Stromal cell of bone marrow (primary cell): ENCODE measurements at places on chromosomes 2 and 18.

- no peak for DNase-seq
Measured at GRCh38 chr2:24886691-24887304, 33.2 kb downstream of the ADCY3 start.

- no peak for DNase-seq
Measured at GRCh38 chr2:11079136-11079824, 76.0 kb upstream of the SLC66A3 start.

- peak; percentile 9 for DNase-seq
Measured at GRCh38 chr18:33761363-33761762, 183.3 kb downstream of the ASXL3 start.

DNA sequence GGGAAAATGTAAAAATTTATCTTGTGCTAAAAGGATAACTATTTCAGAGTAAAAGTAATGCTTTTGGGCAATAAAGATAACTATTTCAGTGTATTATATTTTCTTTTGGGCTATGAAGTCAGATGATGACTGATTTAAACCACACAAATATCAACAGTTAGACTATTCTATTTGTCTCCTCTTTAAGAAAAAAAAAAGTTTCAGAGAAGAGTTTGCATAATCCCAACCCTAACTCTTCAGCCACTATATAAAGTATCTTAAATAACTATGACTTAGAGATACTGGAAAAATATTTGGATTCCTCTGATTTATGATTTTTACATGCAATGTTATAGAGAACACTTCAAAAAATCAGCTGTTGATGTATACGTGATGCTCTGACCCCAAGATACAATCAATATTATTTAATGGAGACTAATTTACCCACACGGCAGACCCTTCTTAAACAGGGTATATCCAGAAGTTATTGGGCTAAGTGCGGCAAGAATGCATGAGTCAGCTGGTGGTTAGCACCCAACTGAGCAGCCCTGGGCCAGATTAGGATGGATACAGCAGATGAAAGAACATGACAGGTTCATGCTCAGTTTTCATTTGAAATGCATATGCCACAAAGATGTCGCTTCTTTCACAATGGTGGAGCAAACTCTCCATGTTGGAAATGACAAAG is 279.0 kb downstream of the AFF3 start:
- no peak for DNase-seq

DNA sequence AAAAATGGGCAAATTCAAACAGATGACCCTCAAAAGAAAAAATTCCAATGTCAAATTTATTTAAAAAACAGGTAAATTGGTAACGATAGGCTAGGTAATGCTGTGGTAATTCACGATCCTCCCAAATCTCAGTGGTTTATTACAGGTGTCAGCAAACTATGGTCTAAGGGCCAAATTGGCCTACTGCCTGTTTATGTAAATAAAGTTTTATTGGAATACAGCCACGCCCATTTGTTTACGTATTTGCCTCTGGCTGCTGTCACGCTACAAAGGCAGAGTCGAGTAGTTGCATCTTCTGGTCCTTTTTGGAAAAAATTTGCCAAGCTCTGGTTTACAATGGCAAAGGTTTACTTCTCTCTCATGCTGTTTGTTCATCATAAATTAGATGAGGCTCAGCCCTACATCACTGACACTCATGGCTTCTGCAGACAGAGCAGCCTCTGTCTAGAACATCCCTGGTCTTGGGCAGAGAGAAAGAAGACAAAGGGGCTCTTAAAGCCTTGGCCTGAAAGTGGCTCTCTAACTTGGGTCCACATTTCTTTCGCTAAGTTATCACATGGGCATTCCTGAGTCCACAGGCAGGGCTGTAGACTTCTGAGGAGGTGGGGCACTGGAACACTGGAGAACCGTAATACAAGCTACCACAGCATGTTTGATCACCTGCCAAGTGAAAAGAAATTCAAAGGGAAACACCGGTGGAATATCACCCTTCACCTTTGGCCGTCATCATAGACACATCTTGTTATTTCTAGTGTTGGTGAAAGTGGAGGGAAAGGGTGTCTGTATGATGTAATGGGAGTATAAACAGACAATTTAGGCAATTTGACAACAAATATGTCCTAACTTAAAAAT is 34.8 kb downstream of the SP110 start:
- no peak for DNase-seq

DNA sequence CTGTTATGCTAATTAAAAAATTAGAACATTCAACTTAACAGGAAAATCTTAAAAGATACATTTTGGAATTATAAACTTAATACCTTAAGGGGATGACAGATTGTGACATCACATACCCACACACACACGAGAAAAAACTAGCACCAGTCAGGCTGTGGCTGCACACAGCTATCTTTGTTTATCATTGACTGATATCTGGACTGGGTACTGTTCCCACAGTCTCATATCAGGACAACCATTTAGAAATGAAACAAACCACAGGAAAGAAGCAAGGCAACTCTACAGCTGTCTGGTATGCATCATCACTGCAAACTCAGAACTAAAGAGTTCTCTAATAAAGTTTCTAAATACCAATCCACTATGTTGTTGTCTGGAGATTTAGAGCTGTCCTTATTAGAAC is 210.9 kb upstream of the SMAD7 start:
- DNase-seq, result no peak

GRCh38 chr18:76670564-76671288 is 151.6 kb upstream of the ZNF236 start:
- no peak for DNase-seq

- no peak for DNase-seq
Measured at GRCh38 chr2:102832789-102833188, 71.0 kb downstream of the TMEM182 start.
